EH (cell line): ENCODE measurements at places on chromosomes 7 and 10.
A peak's percentile ranks its signal among the peaks of the same experiment; 100 is the strongest.

DNA sequence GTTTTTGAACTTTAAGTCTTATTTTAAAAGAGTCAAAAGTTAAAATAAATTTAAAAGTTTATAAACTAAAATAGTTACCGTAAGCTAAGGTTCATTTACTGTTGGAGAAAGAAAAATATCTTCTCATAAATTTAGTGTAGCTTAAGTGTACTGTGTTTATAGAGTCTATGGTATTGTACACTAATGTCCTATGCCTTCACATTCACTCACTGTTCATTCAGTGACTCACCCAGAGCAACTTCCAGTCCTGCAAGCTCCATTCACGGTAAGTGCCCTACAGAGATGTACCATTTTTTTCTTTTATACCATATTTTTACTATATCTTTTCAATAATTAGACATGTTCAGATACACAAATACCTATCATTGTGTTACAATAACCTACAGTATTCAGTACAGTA, 97.6 kb downstream of the PTN start:
- peak; percentile 45 for DNase-seq

GRCh38 chr10:62818426-62819011, 2.4 kb upstream of the EGR2 start:
- no peak for DNase-seq

DNA sequence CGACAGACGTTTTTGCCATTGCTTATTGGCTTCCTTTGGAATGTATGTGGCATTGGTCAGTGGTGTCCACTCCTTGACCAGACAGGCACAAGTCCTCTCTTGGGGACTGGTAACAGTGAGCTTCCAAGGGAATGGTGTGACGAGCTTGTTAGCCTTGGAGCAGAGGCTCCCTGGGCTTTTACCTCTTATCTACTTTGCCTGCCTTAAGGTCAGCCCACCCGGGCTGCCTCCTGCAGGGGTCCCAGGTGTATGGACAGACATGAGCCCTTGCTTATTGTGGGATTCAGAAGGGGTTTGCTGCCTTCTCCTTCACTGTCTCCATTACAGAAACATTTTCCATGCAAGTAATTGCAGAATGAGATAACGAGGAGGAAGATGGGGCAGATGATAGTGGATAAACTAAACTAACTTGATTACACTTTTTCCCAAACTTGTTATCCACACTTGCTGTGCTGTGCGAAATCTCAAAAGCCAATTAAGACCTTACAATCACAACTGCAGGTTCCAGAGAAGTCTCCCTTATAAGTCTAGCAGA, 29.7 kb downstream of the PLPP4 start:
- no peak for DNase-seq

DNA sequence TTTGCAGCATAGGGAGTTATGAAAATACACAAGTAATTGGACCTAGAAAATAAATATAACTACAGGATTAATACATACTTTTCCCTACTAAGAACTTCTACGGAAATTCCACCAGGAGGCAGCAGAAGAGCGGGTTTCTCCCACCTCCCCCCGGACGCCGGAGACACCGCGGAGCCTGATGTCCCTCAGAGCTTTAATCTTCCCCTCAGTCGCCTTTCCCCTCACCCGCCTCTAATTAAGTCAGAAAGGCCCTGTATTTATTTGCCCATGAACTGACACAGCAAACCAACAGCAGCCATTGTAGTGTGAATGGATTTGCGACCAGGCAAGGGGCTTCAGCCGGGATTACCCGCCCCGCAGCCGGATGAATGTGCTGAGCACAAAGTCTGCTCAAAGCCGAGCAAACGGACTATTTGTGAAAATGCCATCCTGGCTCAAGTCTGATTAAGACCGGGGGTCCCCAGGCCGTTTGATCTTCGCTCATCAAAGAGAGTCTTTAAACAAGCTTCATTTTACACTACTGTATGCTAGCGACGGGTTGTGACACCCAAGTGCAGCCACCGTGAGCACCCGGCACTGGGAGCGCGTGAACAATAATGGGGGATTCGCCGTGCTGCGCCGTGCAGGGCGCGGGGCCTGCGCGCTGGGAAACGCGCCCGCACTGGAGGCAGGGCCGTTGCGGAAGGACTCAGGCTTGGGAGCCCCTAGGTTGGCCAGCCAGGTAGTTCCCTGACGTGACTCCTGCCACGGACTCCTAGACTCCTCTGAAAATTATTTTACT, 5.6 kb upstream of the DKK1 start:
- peak; percentile 79 for DNase-seq

- DNase-seq = no peak
These were observed 12.9 kb upstream of the MICU1 start for GRCh38 chr10:72638586-72639440.

GRCh38 chr7:69130396-69130795, 467.9 kb upstream of the AUTS2 start:
- DNase-seq = no peak

GRCh38 chr10:26468700-26469099, 30.6 kb downstream of the APBB1IP start:
- no peak for DNase-seq

DNA sequence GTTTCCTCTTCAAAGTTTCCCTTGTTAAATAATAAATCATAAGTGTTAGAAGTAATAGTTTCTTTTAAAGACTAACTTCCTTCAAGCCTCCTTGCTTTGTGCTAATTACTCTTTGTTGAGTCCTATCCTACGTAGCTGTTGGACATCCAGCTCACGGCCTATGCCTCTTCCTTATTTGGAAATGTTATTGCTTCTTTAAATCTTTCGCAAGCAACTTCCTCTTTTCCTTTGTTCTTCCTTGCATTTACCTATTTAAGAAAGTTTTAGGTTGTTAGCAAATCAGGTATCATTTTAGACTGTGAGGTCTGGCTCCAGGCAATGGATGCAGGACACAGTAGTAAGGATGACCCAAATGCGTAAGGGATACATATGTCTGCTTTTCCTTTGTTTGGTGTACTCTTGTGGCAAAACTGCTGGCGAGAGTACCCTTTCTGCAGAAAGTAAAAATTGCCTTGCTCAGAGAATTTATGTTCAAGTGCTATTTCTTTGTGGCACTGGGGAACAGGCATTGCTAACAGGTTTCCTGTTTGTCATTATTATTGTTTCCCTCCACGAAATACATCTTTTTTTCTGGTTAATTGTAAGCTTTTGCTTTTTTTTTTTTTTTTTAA, 110.5 kb downstream of the DYNC2I1 start:
- no peak for DNase-seq

- no peak for DNase-seq
These were observed 58.1 kb downstream of the WDR37 start for GRCh38 chr10:1114315-1114714.

DNA sequence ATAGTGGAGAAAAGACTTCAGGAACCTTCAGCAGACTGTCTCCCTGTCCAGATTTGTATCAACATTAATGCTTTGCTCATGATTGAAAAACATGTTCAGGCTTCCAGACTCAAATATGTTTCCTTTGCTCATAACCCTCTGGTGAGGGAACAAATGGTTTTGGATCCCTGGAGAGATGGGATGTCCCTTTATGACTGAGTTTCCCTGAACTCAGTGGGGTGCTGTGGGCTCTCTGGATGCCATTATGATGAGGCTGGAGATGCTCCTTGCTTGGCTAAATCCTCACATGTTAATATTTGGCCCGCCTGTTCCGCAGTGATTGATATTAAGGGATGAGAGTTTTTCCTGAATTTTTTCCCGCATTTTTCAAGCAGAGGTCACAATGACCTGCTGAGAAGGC, 749.4 kb downstream of the SUGCT start:
- peak; percentile 65 for DNase-seq

DNA sequence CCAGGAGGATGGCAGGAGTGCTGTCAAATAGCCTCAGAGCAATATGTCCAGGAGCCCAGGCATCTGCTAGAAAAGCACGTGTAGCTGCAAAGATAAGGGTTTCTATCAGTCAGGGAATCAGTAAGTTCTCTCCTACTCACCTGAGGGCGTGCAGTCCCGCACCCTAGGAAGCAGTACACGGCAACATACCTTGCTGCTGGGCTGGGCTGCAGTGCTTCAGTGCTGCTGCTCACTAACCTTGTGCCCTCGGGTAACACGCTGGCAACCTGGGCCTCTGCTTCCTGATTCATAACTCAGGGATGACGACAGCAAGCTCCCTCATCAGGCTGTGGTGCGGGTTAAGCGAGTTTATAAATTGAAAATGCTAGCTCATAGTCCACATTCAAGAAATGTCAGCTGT, 29.5 kb upstream of the CCNY start:
- peak; percentile 16 for DNase-seq

DNA sequence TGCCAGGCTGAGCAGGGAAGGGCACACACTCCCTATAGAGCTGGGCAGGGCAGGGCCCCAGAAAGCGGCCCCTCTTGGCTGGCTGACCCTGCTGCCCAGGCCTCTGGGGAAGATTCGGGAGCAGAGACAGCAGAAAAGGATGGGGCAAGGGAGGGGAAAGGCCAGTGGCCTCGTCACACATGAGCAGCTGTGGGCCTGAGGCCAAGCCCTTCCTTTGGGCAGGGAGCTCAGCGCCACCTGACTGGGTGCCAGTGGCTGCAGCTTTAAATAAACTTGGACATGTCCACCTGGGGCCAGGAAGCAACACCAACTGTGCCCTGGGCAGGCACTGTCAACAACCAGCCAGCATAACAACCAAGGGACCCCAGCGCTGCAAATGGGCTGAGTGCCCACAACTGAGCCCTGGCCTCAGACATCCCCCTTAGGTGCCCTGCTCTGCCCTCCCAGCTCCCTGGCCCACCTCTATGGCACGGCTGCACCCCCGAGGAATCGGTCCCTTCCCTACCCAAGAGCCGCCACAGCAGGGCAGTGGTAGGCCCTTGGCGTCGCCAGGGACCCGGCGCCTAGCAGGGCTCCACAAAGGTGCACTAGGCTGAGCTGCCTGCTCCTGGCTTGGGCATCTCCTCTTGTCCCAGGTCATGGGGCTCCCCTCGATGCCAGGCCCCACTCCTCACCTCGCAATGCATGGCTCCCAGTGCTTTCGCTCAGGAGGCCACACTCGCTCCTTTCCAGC, 2.6 kb downstream of the CAMK2B start:
- DNase-seq = no peak

DNA sequence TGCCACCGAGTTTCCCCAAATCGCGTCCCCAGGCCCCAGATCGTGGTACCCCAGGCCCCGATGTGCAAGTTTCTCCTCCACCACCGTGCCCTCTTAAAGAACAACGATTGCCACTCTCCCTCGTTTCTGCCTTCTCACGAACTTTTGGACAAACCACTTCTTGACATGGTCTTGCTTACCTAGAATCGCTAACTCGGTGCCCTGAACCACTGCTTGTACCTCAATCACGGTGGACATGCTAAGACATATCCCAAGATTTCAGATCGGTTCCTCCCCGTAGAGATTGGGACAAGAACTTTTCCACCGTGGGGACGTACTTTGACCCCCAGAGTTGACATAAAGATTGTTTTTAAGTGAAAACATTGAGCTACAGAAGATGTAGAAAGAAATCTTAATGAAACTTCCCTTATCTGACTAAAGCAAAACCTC, 477 bp upstream of the ZC3HAV1 start:
- no peak for DNase-seq

DNA sequence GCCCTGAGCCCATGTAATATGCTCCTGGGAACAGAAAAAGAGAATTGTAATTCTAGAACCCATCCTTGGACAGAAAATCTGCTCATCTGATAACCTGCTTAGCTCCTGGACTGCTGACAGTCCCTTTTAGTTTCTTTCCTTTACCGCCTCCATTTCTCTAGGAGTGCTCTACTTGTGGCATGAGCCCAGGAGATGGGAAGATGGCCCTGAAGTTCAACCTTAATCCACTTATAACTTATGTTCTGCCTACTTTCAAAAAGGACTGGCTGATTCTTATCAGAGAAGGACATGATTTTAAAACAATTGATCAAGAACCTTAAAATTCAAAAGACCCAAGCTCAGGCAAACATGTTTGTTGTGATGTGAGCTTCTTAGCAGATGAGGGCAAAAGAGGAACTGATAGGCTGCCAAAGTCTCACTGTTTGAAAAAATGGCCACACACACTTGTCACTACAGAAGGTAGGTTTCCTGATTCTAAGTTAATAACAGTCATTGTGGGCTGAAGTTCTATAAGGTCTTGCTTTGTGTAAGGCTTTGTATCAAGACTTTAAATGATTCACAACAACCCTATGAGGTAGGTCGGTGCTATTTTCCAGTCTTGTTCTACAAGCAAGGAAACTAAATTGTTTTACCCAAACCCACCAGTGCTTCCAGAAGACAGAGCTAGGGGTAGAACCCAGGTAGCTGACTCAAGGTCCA, 94.3 kb upstream of the AFAP1L2 start:
- DNase-seq = no peak

GRCh38 chr10:79060641-79061255, 8.0 kb upstream of the ZMIZ1 start:
- DNase-seq = no peak

DNA sequence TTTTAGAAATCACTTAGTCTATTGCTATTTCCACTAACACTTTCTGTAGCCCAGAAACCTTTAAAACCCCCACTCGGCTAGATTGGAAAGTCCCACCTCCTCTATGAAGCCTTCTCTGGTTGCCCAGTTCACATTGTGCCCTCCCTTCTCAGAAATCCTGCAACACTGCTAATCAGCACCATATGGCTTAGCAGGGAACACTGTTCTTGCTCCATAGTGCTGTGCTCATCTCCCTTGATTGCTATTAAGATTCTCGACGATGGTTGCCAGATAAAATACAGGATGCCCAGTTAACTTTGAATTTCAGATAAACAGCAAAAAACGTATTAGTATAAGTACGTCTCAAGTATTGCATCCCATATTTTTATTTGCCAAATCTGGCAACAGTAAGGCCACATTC, 40.1 kb upstream of the XPNPEP1 start:
- DNase-seq = peak; percentile 77

DNA sequence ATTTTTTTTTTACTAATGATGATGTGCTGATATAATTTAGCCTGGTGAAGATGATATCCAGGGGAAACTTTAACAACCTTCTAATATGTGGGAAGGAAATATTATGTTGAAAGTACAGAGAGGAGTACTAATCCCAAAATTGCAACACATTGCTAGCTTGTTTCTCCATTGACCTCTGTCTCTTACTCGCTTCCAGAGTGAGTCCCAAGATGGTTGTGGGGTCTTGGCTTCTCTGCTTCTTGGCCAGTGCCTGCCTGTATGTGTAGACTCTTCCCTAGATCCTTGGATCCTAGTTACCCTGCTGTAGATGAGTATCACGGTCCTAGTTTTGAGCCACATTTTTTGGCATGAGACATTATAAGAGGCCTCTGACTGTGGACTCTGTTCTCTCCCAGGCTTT, 17.5 kb downstream of the BMPER start:
- DNase-seq = no peak

DNA sequence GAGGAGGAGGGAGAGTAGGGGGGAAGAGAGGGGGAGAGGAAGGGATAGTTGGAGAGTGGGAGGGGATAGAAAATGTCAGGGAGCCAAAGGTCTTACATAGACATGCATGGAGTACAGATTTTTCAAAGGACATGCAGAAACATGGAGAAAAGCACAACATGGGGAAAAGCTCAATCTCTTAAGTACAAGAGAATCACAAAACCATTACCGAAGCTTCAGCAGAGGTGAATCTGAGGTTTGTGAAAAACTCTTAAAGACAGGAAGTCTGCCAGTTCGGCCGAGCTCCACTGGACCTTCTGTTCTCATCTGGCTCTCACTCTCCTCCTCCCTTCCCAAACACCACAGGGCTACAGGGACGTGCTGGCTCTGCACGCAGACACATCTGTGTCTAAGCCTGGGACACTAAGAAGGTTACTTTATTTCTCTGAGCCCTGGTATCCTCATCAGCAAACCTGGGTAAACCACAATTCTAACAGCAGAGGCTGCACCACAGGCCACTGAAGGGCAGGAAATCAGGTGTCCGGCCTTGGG, 133.9 kb downstream of the COBL start:
- DNase-seq = no peak

GRCh38 chr10:61821153-61821552, 80.3 kb upstream of the ARID5B start:
- DNase-seq = no peak
